CD4-positive, alpha-beta T cell treated with Interleukin-17A for 1 hour (primary cell): ENCODE measurements at places on chromosomes 7 and 10.

- DNase-seq: no peak
Observed at GRCh38 chr7:19284596-19285300, 139.5 kb upstream of the FERD3L start.

DNA sequence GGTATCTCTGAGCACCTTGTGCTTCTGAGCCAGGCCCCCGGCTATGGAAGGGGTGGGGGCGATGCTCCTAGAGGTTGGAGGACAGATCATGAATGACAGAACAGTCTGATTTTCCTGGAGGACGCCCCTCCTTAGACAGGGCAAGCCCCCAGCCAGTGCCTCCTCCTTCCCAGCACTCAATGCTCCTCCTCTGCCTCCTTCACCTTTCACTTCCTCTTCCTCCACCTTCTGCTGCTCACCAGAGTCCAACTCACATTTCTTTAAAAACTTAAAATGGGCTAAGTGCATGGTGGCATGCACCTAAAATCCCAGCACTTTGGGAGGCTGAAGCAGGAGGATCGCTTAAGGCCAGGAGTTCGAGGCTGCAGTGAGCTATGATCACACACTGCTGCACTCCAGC, 71.1 kb upstream of the CUX1 start:
- DNase-seq: no peak

- DNase-seq: no peak
Observed at GRCh38 chr10:66747451-66747850, 178.4 kb upstream of the LRRTM3 start.

DNA sequence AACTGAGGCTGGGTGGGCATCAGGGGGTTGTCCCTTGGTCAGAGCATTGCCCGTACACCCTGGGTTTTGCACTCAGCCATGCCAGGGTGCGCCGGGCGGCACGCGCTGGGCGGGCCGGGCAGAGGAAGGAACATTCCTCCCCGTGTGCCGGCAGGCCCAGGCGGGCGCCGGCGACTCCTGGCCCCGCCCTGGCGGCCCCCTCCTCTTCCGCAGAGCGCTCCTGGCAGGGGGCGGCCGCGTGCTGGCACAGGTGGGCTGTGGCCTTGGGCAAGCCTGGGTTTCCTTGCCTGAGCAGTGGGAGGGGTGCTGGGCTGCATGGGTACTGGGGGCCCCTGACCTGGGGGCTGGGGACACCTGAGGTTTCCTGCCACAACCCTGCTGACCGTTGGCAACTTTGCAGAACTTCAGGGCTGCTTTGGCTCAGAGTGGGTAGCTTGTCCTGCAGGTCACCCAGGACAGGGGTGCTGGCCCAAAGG, 3.9 kb downstream of the LFNG start:
- DNase-seq: no peak

DNA sequence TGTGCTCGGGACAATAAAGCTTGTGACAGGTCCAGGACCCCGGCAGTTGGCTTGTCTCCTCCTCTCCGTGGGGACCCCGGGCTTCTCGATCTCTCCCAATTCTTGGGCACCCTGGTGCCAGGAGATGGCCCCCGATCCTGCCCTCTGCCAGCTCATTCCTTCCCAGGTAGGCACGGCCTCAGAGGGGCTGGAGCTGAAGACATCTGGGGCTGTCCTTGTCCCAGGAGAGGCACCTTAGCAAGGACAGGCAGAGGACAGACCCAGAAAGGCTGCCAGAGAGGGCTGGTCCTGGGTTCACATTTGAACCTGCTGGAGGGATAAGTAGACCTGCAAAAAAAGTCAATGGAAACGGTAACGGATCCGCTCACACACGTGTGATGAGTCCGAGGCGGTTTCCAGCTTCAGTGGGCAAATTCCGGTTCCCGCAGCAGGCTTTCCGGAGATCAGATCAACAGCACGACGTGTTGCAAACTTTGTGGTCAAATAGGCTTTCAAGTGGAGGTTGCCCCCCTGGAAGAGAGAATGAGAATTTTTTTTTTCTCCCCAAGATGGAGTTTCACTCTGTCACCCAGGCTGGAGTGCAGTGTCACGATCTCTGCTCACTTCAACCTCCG, 47.7 kb upstream of the GTF2IRD1 start:
- no peak for DNase-seq

DNA sequence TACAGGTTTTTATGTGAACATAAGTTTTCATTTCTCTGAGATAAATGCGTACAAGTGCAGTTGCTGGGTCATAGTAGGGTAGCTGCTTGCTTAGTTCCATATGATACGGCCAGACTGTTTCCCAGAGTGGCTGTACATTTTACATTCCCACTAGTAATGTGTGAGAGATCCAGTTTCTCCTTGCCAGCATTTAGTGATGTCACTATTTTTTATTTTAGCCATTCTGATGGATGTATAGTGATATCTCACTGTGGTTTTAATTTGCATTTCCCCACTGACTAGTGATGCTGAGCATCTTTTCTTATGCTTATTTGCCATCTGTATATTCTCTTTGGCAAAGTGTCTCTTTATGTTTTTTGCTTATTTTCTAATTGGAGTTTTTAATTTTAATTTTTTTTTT, 4.2 kb downstream of the ZMIZ2 start:
- DNase-seq: no peak

- no peak for DNase-seq
Observed at GRCh38 chr7:30799206-30799975, 28.2 kb downstream of the MINDY4 start.

- DNase-seq: no peak
Observed at GRCh38 chr7:29968683-29969395, 20.8 kb downstream of the SCRN1 start.
